ENCODE measurements at places on chromosomes 5 and 9. TPM values are rescaled to one million over a fixed set of nuclear protein-coding genes. Genes with fewer than 3 reads are reported as not detected.

GRCh38 chr9:15392363-15392762 lies 30.3 kb upstream of the SNAPC3 start:
- no peak for DNase-seq
- no peaks in the 10 kb centered on the region for H3K36me3 ChIP-seq
- no peaks in the 10 kb centered on the region for H3K4me1 ChIP-seq
- H3K27me3 ChIP-seq, result no peaks in the 10 kb centered on the region

DNA sequence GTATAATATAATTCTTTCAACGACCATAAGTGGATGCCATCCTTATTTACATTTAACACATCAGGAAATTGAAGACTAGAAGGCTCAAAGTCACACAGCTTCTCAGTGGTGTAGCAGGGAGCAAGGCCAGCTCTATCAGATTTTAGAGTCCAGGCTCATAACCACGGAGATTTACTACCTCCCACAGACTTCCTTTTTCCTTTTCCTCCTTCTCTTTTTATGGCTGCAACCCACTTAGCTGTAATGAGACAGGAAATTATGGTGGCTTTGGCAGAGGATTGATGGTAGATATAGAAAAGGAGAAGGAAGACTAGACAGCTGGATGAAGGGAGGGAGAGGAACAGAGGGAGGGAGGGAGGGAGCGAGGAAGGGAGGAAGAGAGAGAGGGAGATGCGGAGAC lies 47.4 kb downstream of the SPEF2 start:
- H3K4me1 ChIP-seq, result no peaks in the 10 kb centered on the region
- H3K36me3 ChIP-seq, result peaks cover 13% of the 10 kb centered on the region
- H3K4me3 ChIP-seq, result no peak overlapping the region

- no peak overlapping the region for H3K27ac ChIP-seq
- no peak for DNase-seq
- no peak overlapping the region for H3K4me3 ChIP-seq
- H3K27me3 ChIP-seq, result no peaks in the 10 kb centered on the region
- peaks cover 43% of the 10 kb centered on the region for H3K36me3 ChIP-seq
These were observed 30.2 kb downstream of the MLANA start for GRCh38 chr9:5920860-5921328.

DNA sequence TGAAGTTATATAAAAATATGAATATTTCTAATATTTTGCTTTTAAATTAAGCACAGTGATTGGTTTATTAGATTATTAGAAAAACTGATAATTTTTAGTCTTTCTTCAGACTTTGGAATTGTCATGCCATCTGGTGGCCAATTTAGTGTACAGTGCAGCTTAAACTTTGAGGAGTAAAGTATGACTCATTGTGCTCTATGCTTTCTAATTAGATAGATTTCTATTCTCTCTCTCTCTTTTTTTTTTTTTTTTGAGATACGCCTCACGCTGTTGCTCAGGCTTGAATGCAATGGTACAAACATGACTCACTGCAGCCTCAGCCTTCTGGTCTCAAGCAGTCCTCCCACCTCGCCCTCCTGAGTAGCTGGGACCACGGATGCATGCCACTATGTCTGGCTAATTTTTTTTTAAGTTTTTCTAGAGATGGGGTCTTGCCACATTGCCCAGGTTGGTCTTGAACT lies 42.1 kb upstream of the GPR21 start:
- no peak overlapping the region for H3K27ac ChIP-seq
- DNase-seq, result no peak
- H3K4me3 ChIP-seq, result no peak overlapping the region
- H3K36me3 ChIP-seq, result peaks cover 10% of the 10 kb centered on the region

DNA sequence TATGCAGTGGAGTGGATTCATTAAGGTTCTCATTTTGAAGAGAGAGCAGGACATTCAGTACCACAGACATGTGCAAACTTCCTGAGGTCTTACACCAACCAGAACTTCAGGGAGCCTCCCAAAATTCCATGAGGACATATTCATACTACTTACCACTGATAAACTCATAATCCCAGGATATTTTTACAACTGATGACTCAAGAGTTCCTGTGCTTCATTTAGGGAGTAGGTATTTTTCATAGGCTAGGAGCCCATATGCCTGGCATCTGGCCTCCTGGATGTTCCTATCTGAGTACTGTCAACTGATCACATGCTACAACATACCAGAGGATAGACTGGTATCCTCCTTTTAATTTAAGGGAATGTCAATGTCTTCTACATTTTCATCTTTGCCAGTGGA lies 578.0 kb downstream of the EFNA5 start:
- DNase-seq, result no peak
- no peak overlapping the region for H3K4me3 ChIP-seq
- H3K27me3 ChIP-seq, result no peaks in the 10 kb centered on the region

The LHX6 gene
- 0.09 TPM for total RNA-seq

The HABP4 gene
- total RNA-seq, result 15.5 TPM
